ENCODE measurements at places on chromosomes 7 and 10.

DNA sequence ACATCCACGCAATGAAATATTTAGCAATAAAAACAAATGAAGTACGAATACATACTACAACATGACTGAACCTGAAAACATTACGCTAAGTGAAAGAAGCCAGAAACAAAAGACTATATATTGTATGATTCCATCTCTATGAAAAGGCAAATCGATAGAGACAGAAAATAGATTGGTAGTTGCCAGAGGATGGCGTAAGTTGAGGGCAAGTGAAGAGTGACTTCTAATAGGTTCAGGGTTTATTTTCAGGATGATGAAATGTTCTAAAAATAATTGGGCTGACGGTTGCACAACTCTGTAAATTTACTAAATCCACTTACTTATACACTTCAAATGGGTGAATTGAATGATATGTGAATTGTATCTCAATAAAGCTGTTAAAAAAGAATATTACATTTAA is 39.5 kb upstream of the TECTB start:
- no peak for DNase-seq

GRCh38 chr10:83289948-83290347 is 849.4 kb upstream of the GHITM start:
- DNase-seq, result no peak

- DNase-seq, result no peak
Observed at GRCh38 chr10:75404815-75405597, 3.4 kb upstream of the ZNF503 start.

- DNase-seq, result no peak
Observed at GRCh38 chr10:109933984-109934565, 10.8 kb upstream of the XPNPEP1 start.

DNA sequence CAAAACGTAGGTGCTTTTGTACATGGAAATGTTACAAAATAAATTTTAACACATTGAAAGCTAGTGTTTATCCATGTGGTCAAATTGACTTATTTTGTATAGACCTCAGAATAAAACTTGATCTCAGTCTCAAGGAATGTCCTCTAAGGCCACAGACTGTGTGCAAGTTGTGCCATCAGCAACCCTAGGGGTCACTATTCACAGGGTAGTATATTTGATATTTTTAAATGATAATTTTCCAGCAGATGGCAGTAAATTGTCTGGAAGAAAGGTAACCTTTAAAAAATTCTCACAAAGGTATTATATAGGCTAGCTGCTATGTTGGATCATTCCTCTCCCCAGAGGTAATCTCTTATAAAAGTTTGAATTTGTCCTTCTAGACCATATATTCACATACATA is 12.9 kb upstream of the SNX10 start:
- no peak for DNase-seq

- no peak for DNase-seq
Observed at GRCh38 chr10:47287805-47288204, 12.2 kb upstream of the GDF10 start.

- DNase-seq, result no peak
Observed at GRCh38 chr7:87398446-87398845, 53.0 kb downstream of the CROT start.

GRCh38 chr7:37714606-37715005 is 31.0 kb downstream of the GPR141 start:
- no peak for DNase-seq

DNA sequence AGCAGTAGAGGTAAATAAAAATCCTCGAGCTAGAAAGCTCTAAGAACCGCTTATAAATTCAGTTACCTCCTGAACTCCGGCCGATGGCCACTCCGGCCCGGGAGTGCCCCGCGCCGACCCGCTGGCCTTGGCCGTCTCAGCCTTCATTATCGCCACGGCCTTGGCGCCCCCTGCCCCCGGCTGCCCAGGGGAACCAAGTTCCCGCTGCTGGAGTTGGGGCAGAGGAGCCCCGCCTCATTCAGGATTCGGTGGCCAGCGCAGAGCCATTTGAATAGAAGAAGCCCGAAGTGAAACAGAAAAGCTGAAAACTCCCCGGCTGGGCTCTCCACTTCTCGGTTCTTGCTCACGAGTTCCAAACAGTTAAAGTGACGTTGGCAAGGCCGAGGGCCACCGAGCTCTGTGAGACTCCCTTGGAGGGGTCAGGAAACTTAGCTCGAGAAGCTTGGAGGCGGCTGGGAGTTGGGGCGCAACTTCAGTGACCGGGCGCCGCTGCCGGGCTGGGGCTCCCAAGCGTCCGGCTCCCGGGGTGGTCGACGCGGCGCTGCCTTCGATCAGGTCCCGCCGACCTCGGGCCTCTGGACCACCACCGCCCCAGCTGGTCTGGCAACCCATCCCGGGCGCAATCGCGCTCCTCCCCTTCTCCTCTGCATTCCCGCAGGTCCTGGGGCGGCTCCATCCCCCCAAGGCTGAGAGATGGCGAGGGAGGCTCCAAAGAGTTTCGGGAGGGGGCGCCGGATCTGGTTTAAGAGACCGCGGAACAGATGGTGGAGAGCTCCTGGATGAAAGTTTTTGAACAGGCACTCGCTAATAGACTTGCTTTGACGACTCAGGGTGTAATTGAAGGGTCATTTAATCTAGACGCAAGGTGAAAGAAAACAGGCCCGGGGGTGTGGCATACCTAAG is 5.8 kb upstream of the FEZF1 start:
- DNase-seq, result no peak

GRCh38 chr10:103706762-103707161 is 148.6 kb downstream of the SH3PXD2A start:
- no peak for DNase-seq

Data from activated CD4-positive, alpha-beta T cell treated with anti-CD3 and anti-CD28 coated beads for 48 hours (primary cell).